Inflammatory macrophage treated with lipopolysaccharide for 4 hours (primary cell): ENCODE measurements at places on chromosomes 7 and 10.

DNA sequence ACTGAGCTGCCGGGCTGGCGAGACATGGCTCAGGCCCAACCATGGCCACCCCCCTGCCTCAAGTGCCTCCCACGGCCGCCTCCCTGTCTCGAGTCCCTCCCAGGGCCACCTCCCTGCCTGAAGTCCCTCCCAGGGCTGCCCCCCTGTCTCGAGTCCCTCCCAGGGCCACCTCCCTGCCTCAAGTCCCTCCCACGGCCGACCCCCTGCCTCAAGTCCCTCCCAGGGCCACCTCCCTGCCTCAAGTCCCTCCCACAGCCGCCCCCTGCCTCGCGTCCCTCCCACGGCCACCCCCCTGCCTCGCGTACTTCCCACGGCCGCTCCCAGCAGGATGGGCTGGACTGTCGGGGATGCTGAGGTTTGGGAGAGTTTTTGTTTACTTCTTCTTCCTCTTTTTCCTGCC, 462.5 kb downstream of the PTPRN2 start:
- DNase-seq: no peak

DNA sequence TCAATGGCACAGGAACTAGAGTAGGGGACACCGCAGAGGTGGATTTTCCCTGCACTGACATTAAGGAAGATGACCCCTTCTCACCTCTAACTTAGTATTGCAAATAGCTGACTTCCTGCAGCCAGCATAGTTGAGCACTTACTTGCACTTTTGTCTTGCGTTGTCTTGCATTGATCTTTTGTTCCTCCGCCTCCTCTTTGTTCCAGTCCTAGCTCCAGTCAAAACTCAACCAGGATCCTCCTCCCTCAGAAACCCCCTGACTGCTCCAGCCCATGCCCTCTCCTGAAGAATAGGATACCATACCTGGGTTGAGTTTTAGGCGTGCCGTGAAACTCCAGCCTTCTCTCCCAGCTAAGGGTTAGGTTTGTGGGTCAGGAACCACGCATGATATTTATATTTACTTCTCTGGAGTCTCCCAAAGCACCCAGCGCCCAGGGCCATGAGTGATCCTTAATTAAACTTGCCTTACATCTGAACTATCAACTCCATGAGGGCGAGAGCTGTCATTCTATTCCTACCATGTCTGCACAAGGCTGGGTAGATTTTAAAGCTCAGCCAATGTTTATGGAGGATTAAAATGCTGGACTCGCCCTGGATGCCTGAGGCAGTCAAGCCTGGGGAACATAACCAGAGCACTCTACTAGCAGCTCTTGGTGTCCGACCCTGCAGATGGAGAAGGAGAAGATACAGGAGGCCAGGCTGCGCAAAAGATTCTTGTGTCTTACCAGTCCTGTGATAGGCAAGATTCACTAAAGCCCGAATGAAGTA, 14.1 kb downstream of the ZNF467 start:
- no peak for DNase-seq

- no peak for DNase-seq
Measured at GRCh38 chr10:10564081-10564794, 453.4 kb upstream of the CELF2 start.

DNA sequence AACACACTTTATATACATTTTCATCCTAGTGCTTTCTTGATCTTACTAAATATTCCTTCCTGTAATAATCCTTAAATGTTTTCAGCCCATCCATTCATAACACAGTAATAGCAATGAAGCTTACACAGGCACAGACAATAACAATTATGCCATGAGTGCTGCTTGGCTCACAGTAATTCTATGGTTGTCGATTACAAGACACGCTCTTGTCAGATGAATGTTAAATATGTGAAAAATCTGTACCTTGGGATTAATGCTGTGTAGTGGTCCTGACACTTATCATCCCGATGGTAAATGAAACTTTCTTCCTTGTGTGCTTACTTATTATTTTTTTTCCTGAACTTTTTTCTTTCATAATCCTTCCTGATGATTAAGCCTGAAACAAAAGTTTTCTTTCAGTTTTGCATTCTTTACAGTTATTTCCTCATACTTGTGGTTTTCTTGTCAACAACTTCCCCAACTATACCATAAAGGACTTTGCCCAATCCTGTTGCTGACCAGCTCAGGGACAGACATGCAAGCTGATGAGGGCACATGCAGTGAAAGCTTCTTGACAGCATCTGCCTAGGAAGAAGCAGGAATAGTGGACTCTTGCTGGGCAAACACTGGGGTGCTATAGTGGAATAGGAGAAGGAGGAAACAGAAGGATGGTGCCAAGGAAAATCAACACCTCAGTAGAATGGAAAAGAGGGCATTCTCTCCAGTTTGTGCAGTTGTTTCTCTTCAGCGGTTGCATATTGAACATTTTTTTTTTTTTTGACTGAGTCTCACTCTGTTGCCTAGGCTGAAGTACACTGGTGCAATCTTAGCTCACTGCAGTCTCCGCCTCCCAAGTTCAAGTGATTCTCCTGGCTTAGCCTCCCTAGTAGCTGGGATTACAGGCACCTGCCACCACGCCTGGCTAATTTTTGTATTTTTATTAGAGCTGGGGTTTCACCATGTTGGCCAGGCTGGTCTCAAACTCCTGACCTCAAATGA, 6.7 kb upstream of the MGAM2 start:
- peak; percentile 95 for DNase-seq

GRCh38 chr7:44396931-44397545, 71.6 kb upstream of the CAMK2B start:
- DNase-seq: peak; percentile 74

GRCh38 chr7:129909669-129910068, 43.1 kb downstream of the UBE2H start:
- no peak for DNase-seq

GRCh38 chr7:29505931-29506330, 57.7 kb upstream of the PRR15 start:
- DNase-seq: no peak

DNA sequence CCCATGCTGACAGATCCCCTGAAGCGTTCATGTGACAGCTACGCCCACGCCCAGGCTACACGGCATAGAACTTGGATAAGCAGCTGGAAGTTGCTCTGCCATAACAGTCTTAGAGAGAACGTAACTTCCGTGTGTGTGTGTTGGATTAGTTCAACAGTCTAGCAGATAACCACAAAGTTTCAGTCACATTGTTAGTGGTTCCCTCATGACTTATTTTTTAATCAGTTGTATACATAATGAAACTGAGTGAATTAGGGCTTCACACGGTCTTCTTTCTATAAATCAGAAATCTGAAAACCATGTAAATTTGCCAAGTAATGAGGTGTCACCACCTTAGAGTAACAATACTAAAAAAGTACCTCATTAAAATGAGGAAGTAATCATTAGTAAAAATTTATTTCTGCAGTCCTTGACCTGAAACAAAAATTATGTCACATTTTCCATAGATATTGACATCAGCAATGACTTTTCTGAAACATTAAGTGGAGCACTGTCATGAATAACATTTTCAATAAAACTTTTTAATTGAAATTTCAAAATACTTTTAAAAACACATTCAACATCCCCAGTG, 21.7 kb upstream of the MACC1 start:
- peak; percentile 98 for DNase-seq

DNA sequence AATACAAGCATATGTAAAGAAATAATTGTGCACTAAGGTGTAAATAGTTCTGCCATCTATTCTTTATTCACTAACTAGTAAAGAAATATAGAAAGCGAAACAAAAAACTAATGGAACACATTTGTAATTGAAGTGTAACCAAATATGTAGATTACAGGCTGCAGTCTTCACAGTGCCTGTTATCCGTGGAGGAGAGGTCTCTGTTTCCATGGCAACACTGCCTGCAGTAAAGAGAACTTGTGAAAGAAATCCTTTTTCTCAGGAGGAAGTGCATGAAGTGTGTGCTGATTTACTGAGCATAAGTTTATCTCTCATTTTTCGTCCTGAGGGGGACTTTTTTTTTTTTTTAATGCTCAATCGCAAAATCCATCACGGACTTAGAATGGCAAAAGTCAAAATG, 102.5 kb downstream of the APBB1IP start:
- DNase-seq: peak; percentile 41

DNA sequence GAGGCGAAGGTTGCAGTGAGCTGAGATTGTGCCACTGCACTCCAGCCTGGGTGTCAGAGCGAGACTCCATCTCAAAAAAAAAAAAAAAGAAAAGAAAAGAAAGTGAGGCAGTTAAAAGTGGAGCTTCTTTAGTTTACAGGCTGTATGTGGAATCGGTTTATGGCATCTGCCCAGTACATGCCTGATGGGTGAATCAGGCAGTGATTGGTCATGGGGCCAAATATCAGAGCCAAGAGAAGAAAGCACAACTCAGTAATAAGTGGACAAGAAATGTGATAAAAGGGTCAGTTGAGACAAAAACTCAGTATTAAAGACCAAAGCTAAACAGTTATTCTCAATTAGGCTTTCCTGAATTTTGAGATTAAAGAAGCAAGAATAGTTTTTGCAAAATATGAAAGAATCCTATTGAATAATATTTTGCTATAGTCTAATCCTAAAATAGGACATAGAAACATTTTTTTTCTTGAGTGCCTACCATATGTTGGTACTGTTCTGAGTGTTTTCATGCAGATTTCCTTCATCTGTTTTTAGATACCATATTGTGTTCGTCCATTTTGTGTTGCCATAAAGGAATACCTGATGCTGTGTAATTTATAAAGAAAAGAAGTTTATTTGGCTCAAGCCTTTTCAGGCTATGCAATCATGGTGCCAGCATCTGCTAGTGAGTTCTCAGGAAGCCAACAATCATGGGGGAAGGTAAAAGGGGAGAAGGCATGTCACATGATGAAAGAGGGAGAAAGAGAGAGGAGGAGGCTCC, 14.4 kb downstream of the CDC14C start:
- DNase-seq: no peak

DNA sequence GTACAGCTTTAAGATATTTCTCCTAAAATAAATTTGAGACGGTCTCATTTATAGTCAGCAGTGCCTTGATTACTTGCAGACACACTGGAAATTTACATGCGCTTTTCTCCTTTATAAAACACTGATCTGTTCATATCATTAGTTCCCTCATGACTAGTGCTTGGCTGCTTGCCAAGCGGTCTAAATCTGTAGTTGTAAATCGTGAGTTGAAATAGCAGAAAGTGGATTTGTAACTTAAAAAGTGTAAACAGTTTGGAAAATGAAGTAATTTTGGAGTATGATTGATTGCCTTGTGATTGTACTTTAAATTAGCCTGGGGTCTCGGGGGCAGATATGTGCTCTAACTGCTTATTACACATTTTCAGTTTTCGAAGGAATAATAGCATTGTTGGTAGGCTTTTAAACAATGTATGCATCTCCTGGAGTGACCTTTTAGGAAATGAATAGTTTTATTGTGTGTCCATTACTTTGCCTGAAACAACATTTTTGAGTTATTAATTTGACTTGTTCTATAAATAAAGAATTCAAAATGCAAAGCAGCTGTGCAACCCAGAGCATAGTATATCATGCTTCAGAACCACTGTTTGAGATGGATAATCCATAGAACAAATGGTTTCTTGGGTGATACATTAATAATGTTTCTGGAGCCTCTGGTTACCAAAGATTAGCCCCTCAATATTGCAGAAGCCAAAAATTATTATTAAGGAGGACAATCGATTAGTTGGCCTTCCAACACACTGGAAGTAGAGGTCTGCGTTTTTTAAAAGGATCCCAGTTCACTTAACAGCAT, 73.3 kb downstream of the ARID5B start:
- peak; percentile 34 for DNase-seq

- no peak for DNase-seq
Measured at GRCh38 chr7:54260941-54261371, 281.2 kb upstream of the VSTM2A start.

DNA sequence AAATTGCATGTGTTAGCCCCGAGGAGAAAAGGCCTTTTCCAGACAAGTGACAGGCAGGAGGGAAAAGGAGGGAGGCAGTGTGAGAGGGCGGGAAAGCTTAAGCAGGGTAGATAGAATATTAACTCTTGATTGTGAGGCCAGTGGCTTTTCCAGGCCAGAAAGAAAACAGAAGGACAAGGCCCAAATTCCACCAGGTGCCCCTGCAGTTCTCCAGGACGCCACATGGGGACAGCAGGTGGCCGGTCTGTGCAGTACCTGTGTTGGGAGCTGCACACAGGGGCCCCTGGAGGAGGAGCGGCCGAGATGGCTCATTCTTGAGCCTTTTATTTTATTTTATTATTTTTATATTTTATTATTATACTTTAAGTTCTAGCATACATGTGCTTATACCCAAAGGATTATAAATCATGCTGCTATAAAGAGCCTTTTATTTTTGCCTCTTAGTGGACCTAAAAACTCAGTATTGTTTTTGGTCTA, 141.3 kb upstream of the KLF14 start:
- DNase-seq: no peak

DNA sequence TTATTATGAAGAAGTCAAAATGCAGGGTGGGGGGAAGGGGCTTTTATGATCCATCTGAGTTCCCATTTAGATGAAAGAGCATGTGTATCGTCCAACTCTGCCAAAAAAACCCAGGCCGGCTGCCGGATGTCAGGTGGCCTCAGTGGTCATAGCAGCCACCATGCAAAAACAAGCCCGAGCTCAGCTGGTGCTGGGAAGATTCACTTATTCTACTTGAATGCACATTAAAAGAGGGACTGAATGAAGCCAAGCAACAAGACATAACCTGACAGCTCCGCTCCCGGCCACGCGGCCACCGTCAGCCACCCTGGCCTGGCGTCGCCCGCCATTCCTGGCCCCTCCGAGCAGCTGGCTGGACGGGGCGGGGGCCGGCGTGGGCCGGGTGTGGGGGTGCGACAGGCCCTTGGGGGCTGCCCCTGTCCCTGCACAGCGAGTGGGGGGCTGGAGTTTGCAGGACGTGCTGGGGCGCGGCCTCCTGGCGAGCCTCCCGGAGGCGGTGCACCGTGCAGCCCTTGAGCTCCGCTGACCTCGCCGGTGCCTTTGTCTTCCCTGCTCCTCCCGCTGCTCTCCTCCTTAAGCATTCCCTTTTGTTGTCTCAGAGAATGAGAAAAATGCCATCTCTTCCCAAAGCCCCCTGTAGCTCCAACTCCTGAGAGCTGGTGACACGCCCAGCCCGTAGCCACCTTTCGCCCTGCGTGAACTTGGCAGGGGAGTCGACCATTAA, 67.8 kb downstream of the EBF3 start:
- DNase-seq: no peak

- DNase-seq: peak; percentile 2
Measured at GRCh38 chr7:154744256-154744860, 258.6 kb downstream of the PAXIP1 start.

DNA sequence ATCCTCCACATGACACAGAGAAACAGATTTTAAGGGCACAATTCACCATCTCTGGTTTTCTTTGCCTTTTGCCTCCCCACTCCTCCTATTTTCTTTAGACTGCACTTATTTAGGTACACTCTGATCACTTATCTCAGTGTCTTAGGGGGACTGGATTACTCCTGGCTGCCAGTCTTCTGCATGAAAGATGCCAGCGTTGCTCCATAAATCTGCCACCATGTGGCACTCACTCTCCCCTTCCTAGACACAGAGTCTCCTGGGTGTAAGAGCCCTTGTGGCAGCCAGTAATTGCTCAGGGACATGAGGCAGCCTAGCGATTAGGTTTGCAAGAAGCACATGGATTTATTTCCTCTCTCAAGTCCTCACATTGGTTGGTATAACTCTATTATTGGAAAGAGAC, 34.5 kb upstream of the RBM20 start:
- DNase-seq: no peak

GRCh38 chr7:100865938-100866728, 1.1 kb upstream of the TRIP6 start:
- DNase-seq: no peak
